GF-D8 (cell line): ENCODE measurements at places on chromosomes 12 and 14.

GRCh38 chr12:51254536-51254935 is 15.7 kb downstream of the SMAGP start:
- no peak for DNase-seq

DNA sequence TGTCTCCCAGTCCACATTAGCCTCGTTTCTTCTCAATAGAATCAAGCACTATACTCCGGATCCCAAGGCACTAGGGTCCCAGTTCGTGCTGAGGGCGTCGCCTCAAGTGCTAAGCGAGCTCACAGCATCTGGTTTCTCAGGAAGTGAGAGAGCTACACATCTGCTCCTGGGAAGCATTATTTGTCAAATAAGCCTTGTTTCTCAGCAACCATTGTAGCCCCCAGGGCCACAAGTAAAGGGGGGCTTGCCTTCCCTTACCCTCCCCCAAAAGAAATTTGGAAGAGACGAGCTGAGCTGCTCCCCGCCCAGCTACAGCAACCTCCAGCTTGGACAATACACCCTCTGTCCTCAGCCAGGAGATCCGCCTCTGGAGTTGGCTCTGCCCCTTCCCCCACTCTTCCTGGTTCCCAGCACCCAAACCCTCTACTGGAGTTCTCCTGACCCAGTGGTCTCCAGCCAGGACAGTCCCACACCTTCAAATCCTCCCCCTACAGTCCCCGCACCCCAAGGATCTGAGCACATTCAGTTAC is 5.7 kb upstream of the TNS2 start:
- DNase-seq = no peak

GRCh38 chr14:30227876-30228275 is 300.2 kb upstream of the PRKD1 start:
- DNase-seq = no peak

DNA sequence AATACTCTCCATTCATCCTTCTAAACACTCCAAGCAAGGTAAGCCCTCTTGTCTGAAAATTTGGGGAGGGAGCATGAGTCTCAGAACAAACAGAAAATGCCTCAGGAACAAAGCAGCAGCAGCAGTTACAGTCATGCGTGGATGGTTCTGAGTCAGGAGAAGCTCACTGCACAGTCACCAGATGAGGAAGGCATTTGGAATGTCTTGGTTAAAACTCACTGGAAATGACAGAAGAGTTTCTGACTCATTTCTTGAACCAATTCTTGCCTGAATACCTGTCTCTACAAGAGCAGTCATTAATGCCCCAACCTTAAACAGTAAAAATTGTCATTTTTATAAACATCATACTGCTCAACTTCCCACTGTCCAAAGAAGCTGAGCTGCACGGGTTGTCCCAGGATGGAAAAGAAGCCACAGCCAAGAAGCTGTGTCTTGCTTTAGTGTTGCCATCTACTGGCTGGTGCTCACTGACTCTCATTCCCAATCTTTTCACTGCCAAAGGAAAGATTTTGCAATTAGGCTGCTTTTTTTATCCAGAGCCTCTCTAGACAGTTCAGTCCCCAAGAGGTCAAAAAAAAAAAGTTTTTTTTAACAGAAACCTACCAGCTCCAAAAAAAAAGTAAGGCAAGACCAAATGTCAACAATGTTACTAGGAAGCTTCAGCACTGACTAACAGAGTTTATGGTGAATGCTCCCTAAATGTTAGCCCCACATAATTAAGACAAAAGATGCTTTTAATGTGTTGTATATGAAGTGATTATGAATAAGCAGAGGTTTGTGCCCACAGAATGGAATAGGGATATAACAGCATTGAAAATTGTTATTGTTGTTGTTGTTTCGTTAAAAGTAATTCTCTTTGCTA is 40.4 kb downstream of the KICS2 start:
- no peak for DNase-seq

DNA sequence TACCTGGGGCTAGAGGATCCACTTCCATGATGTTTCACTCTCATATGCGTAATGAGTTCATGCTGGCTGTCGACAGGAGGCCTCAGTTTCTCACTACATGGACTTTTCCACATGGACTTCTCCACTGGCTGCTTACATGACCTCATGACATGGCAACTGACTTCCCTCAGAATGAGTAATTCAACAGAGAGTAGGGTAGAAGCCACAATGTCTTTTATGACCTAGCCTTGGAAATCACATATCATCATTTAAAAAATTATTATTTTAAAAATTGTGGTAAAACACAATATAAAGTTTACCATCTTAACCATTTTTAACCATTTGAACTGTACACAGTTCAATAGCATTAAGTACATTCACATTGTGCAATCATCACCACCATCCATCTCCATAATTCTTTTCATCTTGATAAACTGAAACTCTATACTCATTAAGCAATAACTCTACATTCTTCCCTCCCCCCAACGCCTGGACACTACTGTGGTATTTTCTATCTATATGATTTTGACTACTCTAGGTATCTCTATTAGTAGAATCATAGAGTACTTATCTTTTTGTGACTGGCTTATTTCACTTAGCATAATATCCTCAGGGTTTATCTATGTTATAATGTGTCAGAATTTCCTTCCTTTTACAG is 144.5 kb downstream of the TGFB3 start:
- DNase-seq = no peak

DNA sequence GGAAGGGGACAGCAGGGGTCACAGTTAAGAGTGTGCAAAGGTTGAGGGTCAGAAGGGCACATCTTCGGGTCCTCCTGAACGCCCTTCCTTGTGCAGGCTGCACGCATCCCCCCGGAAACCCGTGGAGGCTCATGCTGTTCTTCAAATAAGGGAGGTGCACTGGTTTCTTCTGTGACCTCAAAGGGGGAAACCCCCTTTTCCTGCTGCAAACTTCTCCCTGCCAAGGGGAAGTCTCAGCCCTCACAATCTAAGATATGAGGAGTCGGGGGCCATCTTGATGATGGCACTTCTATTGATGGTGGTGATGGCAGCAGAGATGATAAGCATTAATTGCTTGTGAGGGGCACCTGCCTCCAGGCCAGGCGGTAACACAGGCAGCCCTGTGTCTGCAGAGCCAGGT is 40.0 kb downstream of the ISCA2 start:
- DNase-seq = no peak

DNA sequence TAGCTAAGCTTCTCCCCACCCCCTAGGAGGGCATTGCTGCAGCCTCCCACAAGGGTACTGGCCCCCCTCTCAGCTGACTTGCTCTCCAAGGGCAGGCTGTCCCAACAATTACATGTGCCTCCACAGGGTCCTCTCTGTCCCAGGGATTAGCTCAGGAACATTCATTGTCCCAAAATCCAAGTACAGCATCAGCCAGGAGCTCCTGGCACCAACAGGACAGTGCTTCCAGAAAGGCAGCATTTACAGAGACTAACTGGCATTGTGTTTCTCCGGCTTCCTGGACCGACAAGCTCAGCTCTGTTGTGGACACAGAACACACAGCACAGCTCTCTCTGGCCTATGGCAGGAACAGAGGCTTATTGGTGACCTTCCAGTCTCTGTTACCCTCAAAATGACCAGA is 21.7 kb downstream of the ABCD4 start:
- no peak for DNase-seq

DNA sequence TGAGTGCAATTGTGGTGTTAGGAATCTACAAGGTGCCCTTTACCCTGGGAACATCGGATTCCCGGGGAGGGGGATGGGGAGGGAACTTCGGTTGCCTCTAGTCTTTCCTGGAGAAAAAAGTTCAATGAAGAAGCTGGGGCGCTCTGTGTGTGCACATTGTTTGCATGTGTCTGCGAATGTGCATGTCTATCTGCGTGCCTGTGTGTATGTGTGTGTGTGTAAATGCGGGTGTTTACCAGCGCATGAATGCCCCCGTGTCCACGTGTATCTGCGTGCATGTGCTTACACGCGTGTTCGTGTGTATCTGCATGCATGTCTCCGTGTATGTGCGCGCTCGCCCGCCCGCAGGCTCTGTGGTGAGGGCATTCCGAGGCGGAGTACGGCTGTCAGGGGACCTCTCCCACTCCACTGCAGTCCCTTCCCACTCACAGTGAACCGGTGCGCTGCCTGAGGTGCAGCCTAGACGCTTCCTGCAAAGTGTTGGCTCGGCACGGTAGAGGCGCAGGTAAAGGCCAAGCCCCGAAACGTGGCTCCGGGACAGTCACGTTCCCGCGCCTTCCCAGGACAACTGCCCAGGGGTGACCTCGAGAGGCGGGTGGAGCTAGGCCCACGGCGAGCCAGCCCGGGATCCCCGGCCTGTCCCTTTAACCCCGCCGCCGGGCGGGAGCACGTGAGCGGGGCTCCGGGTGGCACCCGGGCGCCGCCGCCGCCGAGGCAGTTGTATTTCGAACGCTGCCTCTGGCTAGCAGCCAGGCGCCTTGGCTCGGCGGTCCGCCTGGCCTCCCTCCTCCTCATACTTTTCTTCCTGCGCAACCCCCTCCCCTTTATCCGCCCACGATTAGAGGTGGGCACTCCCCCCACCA is 539 bp upstream of the HMGA2 start:
- peak; percentile 60 for DNase-seq

GRCh38 chr12:19783547-19784444 is 344.5 kb downstream of the AEBP2 start:
- DNase-seq = no peak

- DNase-seq = no peak
Measured at GRCh38 chr12:96743606-96744005, 163.5 kb upstream of the NEDD1 start.

GRCh38 chr12:68403296-68403695 is 71.1 kb upstream of the MDM1 start:
- no peak for DNase-seq

DNA sequence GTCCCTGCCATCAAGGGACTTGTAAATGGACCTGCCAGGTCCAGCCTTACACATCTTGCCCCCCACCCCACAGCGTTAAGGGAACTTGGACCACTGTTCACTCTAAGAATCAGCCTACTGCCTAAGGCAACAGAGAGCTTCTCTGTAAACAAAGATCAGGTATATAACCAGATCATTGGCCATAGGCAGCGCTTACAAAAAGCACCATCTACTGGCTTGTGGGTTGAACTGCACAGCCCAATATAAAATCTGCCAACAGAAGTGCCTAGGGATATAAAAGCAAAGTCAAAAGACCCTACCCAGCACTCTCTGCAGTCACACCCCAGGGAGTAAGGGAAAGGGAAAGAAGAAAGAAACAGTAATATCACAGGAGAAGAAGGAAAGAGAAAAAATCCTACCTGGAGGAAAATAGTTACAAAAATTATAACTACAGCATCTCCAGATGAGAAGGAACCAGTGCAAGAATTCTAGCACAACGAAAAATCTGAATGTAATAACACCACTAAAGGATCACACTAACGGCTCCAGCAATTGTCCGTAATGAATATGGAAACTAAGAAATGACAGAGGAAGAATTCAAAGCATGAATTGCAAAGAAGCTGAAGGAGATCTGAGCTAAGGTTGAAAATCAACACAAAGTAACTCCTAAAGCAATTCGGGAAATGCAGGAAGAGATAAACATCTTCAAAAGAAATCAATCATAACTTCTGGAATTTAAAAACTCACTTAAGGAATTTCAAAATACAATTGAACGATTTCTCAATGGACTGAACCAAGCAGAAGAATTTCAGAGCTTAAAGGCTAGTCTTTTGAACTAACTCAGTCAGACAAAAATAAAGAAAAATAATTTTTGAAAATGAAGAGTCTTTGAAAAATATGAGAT is 95.2 kb upstream of the PCED1B start:
- DNase-seq = no peak

GRCh38 chr14:68849416-68849815 is 56.5 kb upstream of the ZFP36L1 start:
- no peak for DNase-seq

DNA sequence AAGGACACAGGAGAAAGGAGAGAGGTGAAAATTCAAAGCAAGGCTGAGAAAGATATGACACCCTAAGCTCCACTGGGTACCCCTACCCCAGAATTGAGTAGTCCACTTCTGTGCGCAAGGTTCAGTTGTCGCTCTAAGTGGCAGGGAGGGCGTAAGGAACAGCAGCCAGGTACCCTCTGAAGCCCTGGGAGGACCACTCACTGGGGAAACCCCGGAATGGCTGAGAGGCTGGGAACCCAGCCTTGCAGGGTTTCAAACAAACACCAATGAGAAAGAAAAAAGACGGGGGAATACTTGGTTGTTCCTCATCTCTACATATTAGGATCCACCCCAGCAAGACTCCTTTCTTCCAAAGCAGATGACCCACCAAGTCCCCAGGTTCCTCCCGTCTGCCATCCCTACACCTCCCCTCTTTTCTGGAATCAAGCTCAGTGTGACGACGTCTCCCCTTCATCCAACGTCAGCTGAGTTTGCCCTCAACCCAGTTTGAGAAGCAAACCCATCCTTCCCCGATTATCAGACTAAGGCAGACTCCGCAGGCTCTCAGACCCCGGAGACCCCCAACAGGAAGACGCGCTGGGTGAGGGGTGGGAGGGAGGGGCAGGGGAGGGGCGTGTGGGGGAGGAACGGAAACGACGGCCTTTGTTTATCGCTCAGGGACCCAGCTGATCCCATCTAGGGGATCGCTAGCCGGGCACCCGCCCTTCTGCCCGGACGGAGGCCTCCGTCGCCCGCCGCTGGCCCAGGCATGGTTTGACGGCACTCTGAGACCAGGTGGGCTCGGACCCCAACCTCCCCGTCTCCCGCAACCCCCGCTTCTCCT is 795 bp downstream of the LMBR1L start:
- DNase-seq = no peak

DNA sequence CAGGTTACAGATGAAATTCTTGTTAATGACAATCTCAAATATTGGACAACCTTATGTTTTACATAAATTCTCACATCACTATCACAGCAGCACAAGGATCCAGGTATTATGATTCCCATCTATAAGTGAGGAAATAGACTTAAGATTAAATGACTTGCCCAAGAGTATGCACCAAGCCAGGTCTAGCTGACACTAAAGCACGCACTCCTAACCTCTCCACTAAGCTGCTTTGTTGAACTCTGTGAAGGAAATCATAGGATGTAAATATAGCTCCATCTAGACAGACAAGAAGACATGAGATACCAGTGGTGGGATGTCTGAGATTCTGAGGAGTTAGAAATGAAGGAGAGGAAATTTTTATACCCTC is 87.9 kb downstream of the PHLDA1 start:
- DNase-seq = no peak

- DNase-seq = peak; percentile 26
Measured at GRCh38 chr12:104490186-104490585, 33.4 kb downstream of the CHST11 start.

DNA sequence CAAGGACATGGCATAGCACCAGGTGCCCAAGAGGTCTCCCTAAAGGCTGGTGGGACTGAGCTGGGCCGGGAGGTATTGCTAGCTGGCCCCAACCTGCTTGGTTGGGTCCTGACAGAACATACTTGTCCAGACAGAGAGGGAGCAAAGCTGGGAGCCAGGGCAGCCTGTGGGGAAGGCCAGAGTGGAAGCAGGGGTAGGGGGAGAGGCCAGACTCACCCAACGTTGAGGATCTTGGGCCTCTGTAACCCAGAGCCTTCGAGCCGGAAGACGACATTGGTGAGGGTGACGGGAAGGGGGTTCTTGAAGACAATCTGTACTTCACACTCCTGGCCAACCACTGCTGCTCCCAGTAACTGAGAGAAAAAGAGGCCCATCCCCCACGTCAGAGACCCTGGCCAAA is 9.0 kb downstream of the TGM1 start:
- no peak for DNase-seq

GRCh38 chr12:27280412-27280811 is 36.3 kb downstream of the STK38L start:
- DNase-seq = no peak

GRCh38 chr12:4330203-4330602 is 9.2 kb downstream of the TIGAR start:
- DNase-seq = no peak

GRCh38 chr12:21773263-21773741 is 1.2 kb downstream of the KCNJ8 start:
- DNase-seq = no peak

GRCh38 chr12:1915082-1915968 is 3.1 kb downstream of the CACNA2D4 start:
- DNase-seq = peak; percentile 79
